H1 (cell line): ENCODE measurements at places on chromosomes 12 and 14.

DNA sequence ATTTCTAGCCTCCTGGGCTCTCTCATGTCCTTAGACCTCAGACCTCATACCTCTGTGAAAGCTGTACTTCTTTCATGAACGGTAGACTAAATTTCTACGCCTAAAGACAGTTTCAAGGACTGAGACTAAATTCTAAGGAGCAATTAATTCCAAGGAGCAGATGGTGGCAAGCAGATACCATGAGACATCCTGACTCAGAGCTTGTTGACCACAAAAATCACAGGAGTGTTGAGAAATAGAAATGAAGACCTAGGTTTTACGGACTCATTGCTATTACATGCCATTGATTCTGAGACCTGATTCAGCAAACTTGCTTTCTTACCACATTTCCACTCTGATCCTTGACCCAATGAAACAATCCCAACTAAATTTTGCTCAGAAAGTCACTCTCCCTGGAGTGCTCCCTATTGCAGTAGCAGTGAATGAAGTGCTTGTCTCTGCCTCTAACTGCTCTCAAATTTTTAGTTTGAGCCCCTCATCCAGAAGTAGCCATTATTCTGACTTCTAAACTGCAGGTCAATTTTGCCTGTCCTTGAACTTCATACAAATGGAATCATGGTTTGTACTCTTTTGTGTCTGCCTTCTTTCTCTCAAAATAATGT lies 52.0 kb downstream of the PEX5 start:
- DNase-seq = no peak

GRCh38 chr12:45075587-45076282 lies 24.8 kb upstream of the DBX2 start:
- DNase-seq = no peak

DNA sequence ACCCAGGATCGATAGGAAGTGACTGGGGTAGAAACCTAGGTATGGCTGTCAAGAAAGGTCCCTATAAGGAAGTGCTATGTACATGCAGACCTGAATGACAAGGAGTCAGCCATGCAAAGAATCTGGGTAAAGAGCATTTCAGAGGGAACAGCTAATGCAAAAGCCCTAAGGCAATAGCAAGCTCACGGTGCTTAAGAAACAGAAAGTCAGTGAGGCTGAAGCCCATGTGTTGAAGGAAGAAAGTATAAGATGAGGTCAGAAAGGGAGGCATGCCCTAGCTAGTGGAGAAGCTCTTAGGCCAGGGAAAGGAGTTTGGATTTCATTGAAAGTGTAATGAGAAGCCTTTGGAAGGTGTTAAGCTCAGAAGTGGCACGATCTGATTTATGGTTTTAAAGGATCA lies 6.0 kb upstream of the ADCY6 start:
- no peak for DNase-seq

- DNase-seq = no peak
Observed at GRCh38 chr12:14290951-14291350, 74.5 kb upstream of the ATF7IP start.

DNA sequence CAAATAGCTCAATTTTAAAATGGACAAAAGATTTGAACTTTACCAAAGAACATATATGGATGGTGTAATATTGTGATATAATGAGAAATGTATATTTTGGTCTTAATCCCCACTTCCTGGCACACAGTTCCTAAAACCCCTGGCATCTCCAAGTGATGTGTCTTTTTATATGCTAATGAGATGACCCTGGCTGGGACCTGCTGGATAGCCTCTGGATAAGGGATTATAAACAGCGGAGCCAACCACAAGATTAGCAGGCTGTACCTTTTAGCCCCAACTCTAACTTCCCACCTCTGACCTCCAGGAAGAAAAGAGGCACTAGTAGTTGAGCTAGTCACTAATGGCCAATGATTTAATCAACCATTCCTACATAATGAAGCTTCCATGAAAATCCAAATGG lies 130.0 kb downstream of the DPF3 start:
- DNase-seq = no peak

DNA sequence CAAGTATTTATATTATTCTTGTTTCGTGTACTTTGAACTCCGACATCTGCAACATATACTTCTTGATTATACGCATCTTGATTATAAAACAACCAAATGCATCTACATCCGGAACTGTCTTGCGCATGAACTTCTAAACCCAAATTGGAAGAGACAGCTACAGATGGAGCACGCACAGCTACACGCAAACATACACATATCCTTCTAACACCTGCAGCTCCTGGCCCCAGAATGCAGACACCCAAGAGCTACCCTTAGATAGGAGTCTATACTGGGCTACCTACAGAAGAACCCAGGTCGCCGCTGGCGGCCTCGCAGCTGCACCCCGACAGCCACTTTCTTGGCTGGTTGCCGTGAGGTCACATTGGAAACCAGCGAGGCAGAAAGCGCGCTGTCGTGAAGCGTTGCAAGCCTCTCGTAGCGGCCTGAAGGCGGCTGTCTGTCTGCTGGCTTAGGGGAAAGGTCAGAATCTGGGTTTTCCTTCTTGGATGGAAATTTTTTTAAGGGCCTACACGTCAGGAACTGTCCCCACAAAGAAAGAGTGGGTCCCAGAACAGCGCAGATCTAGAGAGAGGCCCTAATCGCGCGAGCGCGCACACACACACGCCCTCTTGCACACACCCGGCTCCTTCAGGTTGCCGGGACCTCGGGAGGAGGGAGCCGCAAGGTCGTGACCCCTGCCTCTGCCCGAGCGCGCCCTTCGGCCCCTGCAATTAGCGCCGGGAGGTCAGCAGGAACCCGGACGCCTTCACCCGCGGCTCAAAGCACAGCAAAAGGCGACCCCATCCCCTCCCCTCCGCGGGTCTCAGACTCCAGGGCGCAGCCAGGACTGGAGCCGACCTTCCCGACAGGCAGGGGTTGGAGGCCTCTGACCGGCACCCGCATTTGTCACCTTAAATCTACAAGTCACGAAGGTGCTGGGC lies 17.0 kb downstream of the TBX3 start:
- DNase-seq = peak; percentile 72
